NCI-H1436 (cell line): ENCODE measurements at places on chromosomes 6 and 20.

GRCh38 chr20:38649275-38649891 lies 47.8 kb downstream of the ARHGAP40 start:
- peak; percentile 61 for DNase-seq

GRCh38 chr6:9307187-9307586 lies 871.8 kb upstream of the SLC35B3 start:
- no peak for DNase-seq

- DNase-seq: no peak
These were observed 31.1 kb upstream of the SLC4A11 start for GRCh38 chr20:3270051-3270450.

GRCh38 chr6:125985979-125986300 lies 400 bp upstream of the TRMT11 start:
- DNase-seq: no peak

- DNase-seq: no peak
These were observed 95.5 kb downstream of the ASXL1 start for GRCh38 chr20:32453467-32454163.

DNA sequence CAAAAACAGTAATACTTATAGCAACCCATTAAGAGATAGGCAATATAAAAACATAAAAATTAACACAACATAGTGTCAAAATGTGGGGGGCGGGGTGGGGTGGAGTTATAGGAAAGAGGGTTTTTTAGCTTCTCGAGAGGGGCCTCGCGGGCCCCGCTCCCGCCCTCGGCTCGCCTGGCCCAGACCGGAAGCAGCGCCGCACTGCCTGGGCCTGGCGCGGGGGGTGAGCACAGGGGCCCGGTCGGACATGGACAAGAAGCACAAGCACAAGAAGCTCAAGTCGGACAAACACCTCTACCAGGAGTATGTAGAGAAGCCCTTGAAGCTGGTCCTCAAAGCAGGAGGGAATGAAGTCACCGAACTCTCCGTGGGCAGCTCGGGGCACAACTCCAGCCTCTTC lies 53.4 kb downstream of the REV3L start:
- DNase-seq: no peak

- no peak for DNase-seq
These were observed 270.7 kb upstream of the TAB2 start for GRCh38 chr6:149046822-149047246.

GRCh38 chr20:51804754-51805153 lies 2.4 kb upstream of the SALL4 start:
- no peak for DNase-seq

DNA sequence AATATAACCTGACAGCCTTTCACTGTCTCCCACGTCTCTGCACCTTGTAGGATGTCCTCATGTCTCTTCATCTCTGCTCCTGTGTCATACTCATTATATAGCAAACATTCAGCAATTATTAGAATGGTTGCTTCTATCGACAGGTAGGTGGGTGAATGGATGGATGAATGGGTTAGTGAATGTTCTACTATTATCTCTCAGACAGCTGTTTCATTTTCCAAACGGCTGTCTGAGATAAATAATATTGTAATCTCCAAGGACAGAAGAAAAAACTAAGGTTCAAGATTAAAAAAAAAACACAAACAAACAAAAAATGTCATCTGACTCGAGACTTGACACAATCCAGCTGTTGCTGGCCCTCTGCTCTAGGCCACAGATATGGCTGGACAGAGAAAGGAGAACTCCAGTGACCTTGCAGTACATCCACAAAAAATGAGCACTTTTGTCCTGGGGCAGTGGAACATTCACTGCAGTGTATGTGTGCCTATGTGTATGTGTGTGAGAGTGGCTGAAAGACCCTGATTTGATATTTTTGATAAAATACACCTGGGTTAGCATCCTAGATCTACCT lies 2.1 kb downstream of the HNF4A start:
- no peak for DNase-seq

GRCh38 chr20:49290608-49291191 lies 12.8 kb upstream of the ZNFX1 start:
- no peak for DNase-seq

- DNase-seq: no peak
These were observed 1.1 kb downstream of the TPX2 start for GRCh38 chr20:31740208-31740607.

- no peak for DNase-seq
These were observed 76.4 kb downstream of the KIZ start for GRCh38 chr20:21202259-21202658.

GRCh38 chr20:17155401-17155800 lies 71.4 kb upstream of the PCSK2 start:
- DNase-seq: no peak

GRCh38 chr6:165987483-165988301 lies 180.0 kb downstream of the TBXT start:
- no peak for DNase-seq
